ENCODE measurements at places on chromosomes 2 and 18.

GRCh38 chr2:144426981-144427479 lies 92.9 kb downstream of the ZEB2 start:
- peak; percentile 55 for DNase-seq

DNA sequence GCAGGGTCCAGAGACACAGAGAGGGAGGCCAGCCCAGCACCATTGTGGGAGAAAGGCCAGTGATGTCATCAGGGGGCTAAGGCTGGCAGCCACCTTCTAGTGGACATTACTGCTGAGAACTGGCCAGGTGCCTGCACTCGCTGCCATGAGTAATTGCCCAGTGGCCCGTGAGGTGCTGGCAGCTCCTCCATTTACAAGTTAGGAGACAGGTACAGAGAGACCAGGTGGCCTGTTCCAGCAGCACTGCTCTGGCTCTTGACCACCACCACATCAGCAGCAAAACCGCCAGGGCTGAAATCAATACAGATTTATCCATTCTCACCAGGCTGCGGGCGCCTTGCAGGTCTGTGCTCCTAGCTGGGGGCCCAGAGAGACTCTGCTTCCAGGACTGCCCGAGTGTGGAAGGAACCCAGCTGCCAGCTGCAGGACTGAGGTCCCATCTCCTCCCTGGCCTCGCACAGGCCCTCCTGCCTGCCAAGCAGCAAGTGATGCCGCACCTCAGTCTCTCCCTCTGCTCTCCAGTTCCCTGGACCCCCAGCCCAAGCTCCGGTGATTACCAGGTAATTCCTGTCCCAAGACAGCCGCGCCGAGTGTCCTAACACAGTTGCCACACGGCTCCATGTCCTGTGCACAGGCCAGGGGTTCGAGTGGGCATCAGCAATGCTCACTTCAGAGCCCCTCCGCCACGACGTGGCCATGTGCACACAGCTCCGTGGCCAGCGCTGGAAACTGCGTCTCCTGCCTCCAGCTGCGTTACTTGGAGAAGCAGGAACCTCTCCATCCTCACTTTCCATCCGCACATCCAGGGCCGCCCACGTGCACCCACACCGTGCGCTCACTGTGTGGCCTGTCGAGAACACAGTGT lies 101.0 kb upstream of the CTDP1 start:
- DNase-seq, result no peak

- peak; percentile 37 for DNase-seq
Measured at GRCh38 chr18:22169889-22170420, 566 bp downstream of the GATA6 start.

GRCh38 chr18:68176901-68177300 lies 538.0 kb downstream of the TMX3 start:
- DNase-seq, result peak; percentile 12

- no peak for DNase-seq
Measured at GRCh38 chr2:34808426-34808825, 1209.3 kb upstream of the FAM98A start.

- no peak for DNase-seq
Measured at GRCh38 chr2:239609607-239610310, 208.9 kb upstream of the HDAC4 start.

DNA sequence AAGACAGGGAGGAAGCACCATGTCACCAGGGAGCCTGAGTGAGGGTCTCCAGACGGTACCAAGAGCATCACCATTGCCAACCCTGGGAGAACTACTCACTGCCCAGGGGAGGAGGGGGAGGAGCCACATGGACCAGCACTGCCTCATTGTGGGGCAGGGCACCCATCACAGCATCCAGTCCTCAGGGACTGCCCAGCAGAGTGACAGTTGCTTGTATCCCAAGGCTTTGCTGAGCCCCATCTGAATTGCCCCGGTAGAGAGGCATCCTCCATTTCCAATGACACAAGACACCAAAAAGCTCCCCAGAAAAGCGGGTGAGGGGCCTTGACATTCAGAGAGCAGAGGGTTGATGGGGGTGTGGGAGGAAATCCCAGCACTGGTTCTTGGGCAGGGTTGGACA lies 6.8 kb upstream of the CIB4 start:
- DNase-seq, result no peak

DNA sequence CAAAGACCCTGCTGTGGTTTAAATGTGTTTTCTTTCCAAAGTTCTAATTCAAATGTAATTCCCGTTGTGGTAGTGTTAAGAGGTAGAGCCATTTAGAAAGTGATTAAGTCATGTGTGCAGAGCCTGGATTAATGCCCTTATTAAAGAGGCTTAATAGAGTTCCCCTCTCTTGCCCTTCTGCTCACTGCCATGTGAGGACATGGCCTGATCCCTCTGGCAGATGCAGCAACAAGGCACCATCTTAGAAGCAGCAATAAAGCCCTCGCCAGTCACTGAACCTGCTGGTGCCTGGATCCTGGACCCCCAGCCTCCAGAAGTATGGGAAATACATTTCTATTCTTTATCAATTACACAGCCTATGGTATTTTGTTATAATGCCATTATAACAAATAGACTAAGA lies 485.2 kb downstream of the DCDC2C start:
- no peak for DNase-seq

DNA sequence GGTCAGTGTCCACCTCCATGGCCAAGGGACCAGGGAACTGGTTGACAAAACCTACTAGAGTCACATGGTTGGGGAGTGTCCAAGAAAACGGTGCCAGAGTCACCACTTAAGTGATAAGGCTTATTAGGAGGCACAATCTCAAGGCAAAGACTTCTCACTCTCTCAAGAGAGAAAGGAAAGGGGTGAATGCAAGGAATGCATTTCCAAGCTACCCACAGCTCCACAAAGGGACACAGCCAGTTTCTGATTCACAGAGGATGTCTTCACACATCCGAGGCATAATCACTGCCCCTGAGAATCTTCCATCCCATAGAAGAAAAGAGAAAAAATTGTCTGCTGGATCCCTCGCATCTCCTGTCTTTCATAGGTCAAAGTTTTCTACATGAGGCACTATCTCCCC lies 269.3 kb downstream of the TNS1 start:
- DNase-seq, result peak; percentile 59

- peak; percentile 80 for DNase-seq
Measured at GRCh38 chr2:75100011-75100800, 99.1 kb downstream of the TACR1 start.

DNA sequence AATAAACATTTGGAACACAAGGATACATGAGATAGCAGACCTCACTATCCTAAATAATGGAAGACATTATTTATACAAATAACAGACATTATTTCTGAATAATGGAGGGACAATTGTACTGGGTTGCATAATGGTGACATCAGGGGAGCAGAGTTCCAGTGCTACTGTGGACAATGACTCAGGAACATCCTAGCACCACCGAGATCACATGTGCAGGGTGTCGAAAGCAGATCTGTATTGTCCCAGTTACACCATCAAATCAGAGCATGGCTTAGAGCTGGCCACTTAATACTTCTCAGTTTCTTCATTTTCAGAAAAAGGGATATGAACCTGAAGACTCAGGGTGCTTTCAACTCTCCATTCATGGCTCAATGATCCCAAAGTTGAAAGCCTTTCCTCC lies 249.1 kb upstream of the RBMS1 start:
- peak; percentile 21 for DNase-seq

DNA sequence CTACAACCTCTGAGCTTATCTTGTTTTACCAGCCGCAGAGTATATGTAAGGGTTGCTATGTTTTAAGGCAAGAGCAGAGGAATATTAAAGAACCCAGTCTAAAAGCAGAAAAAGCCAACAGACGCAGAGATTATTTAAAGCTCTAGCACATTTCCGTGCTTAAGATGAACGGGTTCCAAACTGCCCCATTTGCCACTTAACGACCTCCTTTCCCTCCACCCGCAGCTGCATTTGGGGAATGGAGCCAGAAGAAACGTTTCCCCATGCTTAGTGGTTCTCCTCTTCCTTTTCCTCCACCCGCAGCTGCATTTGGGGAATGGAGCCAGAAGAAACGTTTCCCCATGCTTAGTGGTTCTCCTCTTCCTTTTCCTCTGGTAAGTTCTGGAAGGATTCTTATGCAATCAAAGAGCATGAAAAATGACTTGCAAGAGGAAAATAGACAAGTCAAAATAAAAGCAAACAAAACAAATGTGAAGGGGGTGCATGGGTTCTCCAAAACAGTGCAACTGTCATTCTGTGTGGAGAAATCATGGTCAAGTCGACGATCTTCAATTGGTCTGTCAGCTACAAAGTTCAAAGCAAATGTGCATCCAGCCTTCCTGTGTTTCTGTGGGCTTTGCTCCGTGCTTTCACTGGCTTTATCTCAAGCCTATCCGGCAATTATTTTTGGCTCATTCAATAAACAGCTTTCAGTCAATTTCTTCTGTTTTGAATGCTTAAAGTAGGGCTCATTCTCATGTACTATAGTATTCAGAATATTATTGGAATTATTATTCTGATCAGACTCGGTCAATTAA lies 57.8 kb downstream of the DIPK1C start:
- DNase-seq, result no peak

DNA sequence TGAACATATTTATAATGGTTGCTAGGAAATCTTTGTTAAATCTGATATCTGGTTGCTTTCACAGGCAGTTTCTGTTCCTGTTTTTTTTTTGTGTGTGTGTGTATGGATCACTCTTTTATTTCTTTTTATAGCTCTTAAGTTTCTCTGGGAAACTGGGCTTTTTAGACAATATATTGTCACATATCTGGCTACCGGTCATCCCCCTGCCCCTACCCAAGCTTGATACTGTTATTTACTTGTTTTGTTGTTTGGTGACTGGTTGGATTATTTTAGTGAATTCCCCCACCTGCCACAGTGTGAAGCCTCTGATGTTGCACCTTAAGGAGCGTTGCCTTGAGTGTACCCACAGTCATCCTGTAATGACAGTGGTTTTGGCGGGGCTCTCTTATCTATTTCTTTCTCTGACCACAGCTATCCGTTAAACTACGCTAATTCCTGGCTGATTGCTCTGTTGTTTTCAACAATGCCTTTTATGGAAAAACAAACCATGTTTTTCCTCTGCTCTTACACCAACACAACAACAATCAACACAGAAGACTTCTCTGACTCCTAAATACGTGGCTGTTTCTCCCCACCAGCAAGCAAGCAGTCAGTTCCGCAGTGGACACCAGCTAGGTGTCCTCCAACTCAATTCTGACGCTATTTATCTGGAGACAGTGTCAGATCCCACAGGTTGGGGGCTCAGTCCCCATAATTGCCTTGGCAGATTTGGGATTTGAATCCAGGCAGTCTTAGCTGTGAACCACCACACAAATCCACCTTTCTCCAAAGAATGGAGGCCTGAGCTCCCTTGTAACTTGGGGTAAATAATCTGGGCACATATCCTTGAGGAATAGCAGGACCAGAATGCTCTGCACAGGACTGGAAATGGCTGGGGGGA lies 10.9 kb downstream of the GNLY start:
- DNase-seq, result no peak

GRCh38 chr18:24397694-24398368 lies at the start of gene OSBPL1A:
TSS of gene OSBPL1A (minus strand) at chr18:24397824. CDS start at chr18:24377533, 20,291 bp downstream.
- DNase-seq, result peak; percentile 94

- DNase-seq, result no peak
Measured at GRCh38 chr2:54073796-54074195, 41.6 kb upstream of the ACYP2 start.

GRCh38 chr2:235534678-235535422 lies 41.0 kb downstream of the AGAP1 start:
- no peak for DNase-seq

- peak; percentile 81 for DNase-seq
Measured at GRCh38 chr2:152611458-152612231, 105.6 kb downstream of the PRPF40A start.

- DNase-seq, result peak; percentile 53
Measured at GRCh38 chr2:31239593-31240177, 5.7 kb downstream of the EHD3 start.

DNA sequence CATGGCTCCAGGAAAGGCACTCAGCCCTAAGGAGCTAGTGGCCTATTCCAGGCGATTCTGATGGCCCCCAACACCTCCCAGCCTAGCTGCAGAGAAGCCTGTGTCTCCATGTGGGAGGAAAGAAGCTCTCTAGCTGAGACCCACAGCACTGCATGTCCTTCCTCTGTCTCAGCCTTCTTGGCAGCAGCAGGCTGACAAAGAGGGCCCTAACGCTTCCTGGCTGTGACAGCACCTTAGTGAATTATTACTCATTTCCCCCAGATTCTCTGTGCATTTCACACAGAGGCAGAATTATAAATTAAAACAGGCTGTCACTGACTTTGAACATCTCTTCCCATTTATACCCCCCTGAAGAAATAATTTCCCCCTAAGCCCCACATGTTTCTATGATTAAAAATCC lies 206.8 kb downstream of the CLIP4 start:
- peak; percentile 79 for DNase-seq

GRCh38 chr2:63569740-63570139 lies 18.5 kb downstream of the WDPCP start:
- DNase-seq, result no peak

GRCh38 chr18:13424363-13424762 lies 205.8 kb downstream of the LDLRAD4 start:
- DNase-seq, result no peak

DNA sequence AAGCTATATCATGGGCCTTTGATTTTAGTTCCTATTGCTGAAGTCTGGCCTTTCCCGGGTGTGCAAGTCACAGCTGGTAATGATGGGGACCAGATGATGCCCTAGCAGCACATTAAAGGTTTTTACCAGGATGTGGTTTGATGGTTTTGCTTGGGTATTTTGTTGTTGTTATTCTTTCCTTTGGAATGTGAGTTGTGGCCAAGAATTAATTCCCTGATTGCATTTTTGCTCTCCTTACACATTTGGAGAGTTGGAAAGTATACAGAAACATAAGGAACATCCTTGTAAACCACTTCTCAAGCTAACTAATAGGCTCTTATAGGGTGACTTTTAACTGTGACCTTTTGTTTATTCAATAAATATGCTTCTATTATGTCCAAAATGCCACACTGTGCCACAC lies 154.1 kb upstream of the MMADHC start:
- peak; percentile 95 for DNase-seq

- no peak for DNase-seq
Measured at GRCh38 chr18:36499938-36500337, 202.4 kb downstream of the FHOD3 start.

DNA sequence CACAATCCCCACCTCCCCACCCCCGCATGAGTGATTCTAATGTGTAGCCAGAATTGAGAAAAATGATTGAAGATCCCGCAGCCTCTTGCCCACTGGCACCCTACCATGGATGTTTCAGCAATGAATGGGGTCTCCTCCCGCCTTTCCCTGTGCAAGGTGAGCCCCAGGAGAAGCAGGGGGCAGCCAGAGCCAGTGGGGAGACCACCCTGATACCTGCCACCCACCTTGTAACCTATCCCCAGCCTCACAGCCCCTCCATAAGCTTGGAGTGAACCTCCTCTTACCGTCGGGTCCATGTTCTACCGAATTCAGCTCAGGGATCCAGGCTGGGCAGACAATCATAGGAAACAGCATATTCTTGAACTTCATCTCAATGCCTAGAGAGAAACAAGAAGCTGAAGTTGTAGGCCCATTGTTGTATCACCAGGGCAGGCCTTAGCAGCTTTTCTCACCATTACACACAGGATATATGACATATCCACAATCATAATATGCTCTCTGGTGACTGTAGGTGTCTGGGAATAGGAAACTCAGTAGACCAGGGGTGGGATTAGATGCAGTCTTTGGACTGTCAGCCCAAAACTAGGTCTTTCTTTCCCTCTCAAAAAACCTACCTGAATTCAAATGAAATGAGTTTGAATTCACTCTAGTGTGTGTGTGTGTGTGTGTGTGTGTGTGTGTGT lies 30.9 kb downstream of the XDH start:
- DNase-seq, result no peak

Measured in fibroblast of skin of scalp (primary cell).